NCI-H1092 treated with DMSO at 0.1 percent for 48 hours (cell line): ENCODE measurements at places on chromosomes 2 and 18.

DNA sequence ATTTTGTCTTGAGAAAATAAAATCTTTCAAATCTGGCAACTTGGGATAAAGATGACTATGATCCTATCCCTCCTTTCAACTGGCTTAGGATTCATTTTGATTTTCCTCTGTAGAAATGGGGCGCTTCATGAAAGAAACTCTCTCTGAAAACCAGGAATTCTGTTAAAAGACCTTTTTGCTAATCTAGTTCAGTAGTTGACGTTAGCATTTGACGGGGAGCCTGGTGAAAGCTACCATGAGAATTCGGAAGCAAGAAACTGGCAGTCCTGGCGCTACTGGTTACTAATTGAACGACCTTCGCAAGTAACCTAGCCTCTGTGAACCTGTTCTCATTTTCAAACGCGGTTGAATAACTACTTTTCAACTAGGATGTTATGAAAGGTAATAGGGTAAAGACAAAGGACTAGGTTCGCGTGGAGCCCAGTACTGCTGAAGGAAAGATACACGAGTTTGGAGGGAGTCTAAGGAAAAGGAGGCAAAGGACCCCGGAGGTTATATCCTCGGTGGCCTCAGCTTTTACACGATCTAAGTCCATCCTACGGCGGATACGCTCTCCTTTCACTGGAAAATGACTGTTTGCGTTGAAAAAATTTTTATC lies 604 bp upstream of the STK11IP start:
- peak; percentile 47 for DNase-seq

GRCh38 chr18:12308386-12309100 lies 502 bp downstream of the TUBB6 start:
- DNase-seq: no peak

GRCh38 chr2:106143495-106144215 lies 50.4 kb downstream of the UXS1 start:
- DNase-seq: no peak

DNA sequence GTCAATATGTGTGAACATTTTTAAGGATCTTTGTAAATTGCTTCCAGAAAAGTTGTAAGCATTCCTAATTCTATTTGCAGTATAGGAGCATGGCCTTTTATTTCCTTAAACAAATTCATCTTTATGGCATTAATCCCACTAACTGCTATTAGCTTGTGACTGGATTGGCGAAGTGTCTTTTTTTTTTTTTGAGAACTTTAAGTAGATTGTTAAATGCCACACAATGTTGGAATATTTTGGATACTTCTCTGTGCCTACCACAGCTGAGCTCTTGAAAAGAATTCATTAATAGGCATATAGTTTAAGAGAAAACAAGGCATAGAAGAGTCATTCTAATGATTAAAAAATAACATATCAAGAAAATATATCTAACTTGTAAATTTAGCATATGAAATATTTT lies 129.7 kb downstream of the LAMA3 start:
- no peak for DNase-seq

- no peak for DNase-seq
Observed at GRCh38 chr18:56257205-56257604, 381.2 kb downstream of the TXNL1 start.

GRCh38 chr18:37122877-37123276 lies 293.9 kb downstream of the KIAA1328 start:
- DNase-seq: no peak

- peak; percentile 15 for DNase-seq
Observed at GRCh38 chr2:39593439-39594393, 72.0 kb upstream of the TMEM178A start.

DNA sequence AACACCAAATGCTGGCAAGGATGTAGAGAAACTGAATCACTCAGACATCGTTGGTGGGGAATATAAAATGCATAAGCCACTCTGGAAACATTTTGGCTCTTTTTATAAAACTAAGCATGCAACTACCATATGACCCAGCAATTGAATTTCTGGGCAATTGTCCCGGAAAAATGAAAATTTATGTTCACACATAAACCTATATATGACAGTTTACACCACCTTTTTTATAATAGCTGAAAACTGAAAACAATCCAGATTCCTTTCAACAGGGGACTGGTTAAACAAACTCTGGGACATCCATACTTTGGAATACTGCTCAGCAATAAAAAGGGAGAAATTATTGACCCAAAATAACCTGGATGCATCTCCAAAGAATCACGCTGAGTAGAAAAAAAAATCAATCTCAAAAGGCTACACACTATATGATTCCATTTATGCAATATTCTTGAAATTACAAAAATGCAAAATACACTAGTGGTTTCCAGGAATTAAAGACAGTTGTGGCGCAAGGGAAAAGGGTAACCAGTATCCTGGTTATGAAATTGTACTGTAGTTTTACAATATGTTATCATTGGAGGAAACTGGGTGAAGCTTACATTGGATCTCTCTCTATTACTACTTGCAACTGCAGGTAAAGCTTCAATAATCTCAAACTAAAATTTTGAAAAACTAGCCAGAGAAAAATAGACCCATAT lies 130.2 kb upstream of the PID1 start:
- DNase-seq: no peak

GRCh38 chr2:223414646-223415045 lies 187.5 kb downstream of the SCG2 start:
- DNase-seq: no peak

GRCh38 chr2:222610746-222611145 lies 45.1 kb downstream of the FARSB start:
- no peak for DNase-seq

GRCh38 chr2:153546358-153546757 lies 67.8 kb upstream of the RPRM start:
- no peak for DNase-seq

DNA sequence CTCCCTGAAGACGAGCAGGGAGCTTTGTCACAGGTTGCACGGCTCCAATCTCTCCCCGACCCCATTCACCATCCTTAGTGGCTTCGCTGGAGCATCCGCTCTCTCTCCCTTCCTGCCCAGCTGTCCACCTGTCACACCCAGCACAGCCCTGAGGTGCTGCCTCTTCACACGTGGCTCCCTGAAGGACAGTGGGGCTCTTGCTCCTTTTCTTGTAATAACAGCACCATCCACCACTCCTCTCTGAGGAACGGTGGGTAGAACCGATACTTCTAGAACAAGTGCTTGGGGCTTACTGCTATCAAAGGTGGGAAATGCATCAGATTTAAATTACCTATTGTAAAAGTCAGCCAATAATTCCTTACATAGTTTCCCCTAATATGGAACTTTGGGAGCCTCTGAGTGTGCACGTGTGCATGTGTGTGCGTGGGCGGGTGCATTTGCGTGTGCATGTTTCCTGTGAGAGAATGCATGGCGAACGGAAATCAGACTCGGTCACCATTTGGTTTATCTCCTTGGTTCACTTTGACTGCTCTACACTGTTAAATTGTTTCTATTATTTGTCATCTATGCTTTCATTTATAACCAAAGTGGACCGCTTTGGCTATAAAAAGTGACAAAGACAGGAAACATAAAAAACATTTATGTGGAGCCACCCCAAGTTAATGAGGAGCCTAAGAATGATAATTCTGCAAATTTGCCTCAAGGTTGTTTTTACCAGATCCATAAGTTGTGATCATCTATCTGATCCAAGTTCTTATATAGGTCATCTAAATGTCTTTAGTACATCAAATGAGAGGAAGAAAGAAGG lies 39.1 kb downstream of the KLHL29 start:
- no peak for DNase-seq

- no peak for DNase-seq
Observed at GRCh38 chr2:85890522-85891176, 1.9 kb upstream of the ST3GAL5 start.

GRCh38 chr18:51321696-51322095 lies 124.2 kb upstream of the MEX3C start:
- DNase-seq: no peak

- peak; percentile 54 for DNase-seq
Observed at GRCh38 chr18:58175786-58176176, 131.8 kb downstream of the NEDD4L start.

GRCh38 chr2:240225131-240225530 lies 84.7 kb upstream of the OTOS start:
- no peak for DNase-seq

- DNase-seq: peak; percentile 86
Observed at GRCh38 chr18:55319459-55320193, 268.4 kb downstream of the TCF4 start.

DNA sequence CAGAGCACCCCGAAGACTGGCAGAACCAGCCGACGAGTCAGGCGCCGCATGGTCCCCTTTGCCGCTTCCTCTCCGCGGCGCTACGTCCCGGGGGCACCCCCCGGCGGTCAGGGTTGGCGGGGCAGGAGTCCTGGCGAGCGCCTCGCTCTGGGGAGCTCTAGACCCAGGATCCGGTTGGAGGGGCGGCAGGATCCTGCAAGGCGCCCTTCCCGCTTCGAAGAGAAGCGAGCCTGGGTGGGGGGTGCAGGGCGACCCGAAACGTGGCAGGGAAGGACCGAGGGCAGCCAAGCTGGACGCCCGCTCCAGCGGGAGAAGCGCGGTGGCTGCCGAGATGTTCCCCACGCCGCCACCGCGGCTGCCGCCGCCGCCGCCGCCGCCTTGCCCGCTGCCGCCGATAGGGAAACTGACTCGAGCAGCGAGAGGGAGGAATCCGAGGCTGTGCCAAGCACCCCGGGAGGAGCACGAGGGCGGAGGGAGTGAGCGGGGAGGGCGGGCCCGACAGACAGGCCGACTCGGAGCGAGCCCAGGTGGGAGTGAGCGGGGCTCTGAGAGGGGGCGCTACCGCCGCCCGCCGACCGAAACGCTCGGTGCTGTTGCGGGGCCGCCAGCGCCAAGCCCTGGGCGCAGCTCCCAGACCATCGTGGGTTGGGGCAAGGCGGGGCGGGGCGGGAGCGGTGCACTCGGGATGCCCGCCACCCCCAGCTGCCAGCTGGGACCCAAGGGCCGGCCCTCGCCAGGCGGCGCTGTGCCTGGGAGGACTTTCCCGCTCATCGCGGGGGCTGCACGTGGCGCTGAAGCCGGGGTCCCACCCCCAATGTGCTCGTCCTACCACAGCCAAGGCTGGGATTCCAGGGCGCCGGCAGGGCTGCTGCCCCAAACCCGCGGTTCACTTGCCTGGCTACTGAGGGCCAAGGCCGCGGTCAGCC lies at the start of gene GALNT14:
Gene GALNT14 (minus strand): TSS at position 404 of the 926 bp plus-strand sequence. CDS start 354 bp downstream, at position 50.
- peak; percentile 52 for DNase-seq

DNA sequence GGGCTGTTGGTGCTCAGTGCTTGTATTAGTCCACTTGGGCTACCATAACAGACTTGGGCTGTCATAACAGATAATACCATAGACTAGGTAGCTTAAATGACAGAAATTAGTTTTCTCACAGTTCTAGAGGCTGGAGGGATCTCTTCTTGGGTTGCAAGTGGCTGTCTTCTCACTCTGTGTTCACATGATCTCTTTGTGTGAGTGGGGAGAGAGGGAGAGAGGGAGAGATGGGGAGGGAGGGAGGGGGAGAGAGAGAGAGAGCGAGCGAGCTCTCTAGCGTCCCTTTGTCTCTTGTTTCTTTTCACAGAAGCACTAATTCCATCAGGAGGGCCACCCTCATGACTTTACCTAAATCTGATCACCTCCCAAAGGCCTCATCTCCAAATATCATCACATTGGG lies 4.5 kb upstream of the XRCC5 start:
- DNase-seq: no peak

DNA sequence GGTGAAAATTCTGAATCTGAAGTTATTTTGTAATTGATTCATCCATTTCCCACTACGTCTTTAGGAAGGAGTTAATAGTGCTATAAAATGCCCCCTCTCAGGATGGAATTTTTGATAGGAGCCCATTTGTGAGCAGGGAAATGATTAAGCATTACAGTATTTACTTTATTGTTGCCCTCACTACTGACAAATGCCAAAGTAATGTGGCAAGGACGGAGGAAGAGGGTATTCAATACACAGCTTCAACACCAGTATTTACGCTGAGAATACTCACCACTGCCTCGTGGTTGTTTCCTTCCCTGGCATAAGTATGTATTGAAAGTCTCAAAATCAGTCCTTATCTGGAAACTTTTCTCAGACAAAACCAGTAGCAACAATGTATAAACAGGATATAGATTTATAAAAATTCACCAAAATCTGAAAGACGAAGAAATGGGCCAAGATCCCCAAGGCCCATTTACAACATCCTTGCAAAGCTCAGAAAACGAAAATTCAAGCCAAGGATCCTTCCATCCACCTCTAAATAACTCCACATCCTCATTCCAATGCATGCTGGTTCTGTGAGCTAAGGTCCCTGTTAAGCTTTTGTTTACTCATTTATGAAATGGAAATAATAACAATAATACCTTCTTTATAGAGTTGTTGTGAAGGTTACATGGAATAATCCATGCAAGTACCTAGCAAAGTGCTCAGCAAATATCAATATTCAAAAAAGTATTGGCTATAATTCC lies 29.3 kb downstream of the FEZ2 start:
- no peak for DNase-seq

DNA sequence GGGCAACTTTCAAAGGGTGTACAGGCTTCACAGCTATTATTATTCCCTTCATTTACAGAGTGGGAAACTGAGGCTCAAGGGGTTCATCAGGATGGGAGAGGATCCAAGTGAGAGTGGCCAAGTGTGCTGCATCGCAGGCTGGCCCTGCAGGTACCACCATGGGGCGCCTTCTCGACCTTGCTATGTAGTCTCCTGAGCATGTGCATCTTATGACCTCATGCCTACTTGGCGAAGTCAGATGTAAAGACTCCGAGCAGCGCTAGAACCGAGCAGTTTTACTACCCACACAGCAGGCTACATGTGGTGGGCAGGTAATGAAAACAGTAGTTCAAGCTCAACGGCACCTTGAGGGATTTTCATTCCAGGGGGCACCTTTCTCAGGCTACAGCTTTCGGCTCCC lies 42.0 kb downstream of the TFCP2L1 start:
- DNase-seq: no peak

DNA sequence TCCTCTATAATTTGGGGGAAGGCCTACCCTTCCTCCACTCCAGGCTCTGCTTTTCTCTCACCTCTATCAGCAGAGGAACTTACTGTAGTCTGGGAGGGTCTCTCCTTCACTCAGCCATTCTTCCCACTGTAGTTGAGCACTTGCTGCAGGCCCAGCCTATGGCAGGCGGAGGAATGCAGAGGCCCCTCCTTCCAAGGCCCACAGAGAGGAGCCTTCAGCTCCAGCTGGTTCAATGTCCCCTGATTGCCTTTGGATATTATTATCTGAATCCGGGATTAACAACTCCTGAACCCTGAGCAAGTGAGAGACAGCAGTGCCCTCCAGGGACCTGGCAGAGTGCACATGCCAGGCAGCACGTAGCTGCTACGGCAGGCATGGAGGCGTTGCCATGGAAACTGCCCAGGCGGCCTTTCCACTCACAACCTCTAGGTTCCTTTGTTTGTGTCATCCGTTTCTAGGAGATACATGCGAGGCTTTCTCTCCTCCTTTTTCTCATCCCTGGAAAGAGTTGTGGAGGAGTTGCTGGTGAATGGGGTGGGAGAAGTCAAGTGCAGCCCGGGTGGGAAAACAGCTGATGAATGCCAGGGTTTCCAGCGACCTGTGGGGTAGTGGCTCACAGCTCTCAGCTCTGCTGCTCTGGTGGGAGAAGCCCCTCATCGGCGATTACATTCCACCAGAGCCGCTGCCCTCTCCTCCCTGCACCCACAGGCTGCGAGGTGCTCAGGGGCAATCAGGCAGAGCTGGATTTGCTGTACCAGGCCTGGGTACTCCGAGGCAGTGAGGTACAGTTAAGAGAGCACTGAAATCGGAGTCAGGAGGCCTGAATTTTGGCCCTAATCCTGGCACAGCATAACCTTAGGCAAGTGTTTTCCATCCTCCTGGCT lies 55.3 kb upstream of the HK2 start:
- peak; percentile 51 for DNase-seq

GRCh38 chr18:50796495-50796894 lies 23.3 kb downstream of the MRO start:
- DNase-seq: no peak
